ENCODE measurements at places on chromosomes 1 and 21. TPM values are rescaled to one million over a fixed set of nuclear protein-coding genes. Genes with fewer than 3 reads are reported as not detected.

The PLPP3 gene
- 31.3 TPM for polyA plus RNA-seq

GRCh38 chr1:12075195-12076114 is 12.4 kb downstream of the TNFRSF8 start:
- no peak for DNase-seq
- no peak overlapping the region for H3K4me3 ChIP-seq
- H3K4me1 ChIP-seq: peaks cover 2% of the 10 kb centered on the region
- no peaks in the 10 kb centered on the region for H3K27me3 ChIP-seq

- no peak overlapping the region for H3K27ac ChIP-seq
- H3K36me3 ChIP-seq: no peaks in the 10 kb centered on the region
- DNase-seq: peak; percentile 63
- peaks cover 3% of the 10 kb centered on the region for H3K4me1 ChIP-seq
- H3K27me3 ChIP-seq: no peaks in the 10 kb centered on the region
These were observed 56.8 kb upstream of the PRDX6 start for GRCh38 chr1:173420330-173420806.

- DNase-seq: no peak
- no peak overlapping the region for H3K27ac ChIP-seq
- no peaks in the 10 kb centered on the region for H3K36me3 ChIP-seq
- no peak overlapping the region for H3K4me3 ChIP-seq
- H3K27me3 ChIP-seq: no peaks in the 10 kb centered on the region
These were observed 387.2 kb downstream of the NCAM2 start for GRCh38 chr21:21385404-21385803.

The TFF2 gene
- polyA plus RNA-seq: 0.41 TPM

- peaks cover 13% of the 10 kb centered on the region for H3K27me3 ChIP-seq
- peaks cover 3% of the 10 kb centered on the region for H3K36me3 ChIP-seq
- no peak overlapping the region for H3K27ac ChIP-seq
- H3K4me1 ChIP-seq: no peaks in the 10 kb centered on the region
- no peak overlapping the region for H3K4me3 ChIP-seq
These were observed 8.6 kb downstream of the KCNC4 start for GRCh38 chr1:110218739-110219138.

DNA sequence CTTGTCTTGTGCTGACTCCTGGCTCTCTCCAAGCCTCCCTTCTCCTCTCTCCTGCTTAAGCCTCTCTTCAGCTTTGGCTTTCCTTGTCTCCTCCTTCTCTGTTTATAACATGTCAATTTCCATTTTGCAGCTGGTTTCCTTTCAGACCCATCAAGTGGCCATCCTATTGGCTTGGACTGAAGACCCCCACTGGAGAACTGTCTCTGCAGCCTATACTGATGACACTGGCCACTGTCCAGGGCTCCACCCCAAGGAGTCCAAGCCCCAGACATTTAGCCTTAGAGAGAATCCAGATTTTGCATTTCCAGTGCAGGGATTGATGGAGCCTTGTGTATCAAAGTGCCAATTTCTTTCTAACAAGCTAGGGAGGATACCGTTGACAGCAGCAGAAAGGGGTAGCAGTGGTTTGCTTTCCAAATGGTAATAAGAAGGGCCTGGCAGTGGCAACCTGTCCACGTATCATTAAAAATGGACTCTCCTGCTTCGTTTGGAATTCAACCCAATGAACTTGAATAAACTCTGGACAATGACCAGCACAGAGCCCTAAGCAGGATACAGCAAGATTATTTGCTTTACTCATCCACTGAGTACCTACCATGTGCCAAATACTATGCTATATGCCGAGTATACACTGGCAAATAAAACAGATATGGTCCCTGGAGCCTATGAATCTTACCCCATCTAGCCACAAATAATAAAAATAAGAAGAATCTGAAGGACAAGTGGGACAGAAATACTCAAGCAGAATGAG is 6.5 kb downstream of the OVAAL start:
- H3K36me3 ChIP-seq: no peaks in the 10 kb centered on the region
- no peak for DNase-seq
- no peaks in the 10 kb centered on the region for H3K27me3 ChIP-seq
- no peak overlapping the region for H3K4me3 ChIP-seq
- H3K4me1 ChIP-seq: no peaks in the 10 kb centered on the region
- no peak overlapping the region for H3K27ac ChIP-seq

DNA sequence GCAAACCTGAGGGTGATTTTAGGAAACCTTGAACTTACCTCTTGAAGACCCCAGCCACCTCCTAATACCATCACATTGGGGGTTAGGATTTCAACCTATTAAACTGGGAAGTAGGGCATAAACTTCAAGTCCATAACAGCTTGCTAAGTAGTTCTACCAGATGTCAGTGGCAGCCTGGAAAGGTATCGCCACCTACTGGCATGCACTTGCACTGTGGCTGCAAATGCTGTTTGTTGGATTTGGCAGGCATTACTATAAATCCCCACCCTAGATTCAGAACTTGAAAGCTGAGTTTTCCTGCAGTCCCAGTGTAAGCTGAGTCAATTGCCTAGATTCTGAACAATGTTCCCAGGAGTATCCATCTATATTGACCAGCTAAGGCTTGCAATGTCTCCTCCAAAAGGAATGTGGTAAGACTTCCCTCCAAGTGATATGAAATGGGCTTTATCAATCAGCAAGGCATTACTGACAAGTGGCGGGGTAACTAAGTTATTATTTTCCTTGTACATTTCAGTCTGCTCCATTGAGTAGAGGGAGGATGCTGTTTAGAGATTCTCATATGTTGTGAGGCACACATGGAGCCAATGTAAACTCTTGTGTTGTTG is 474.5 kb downstream of the PTPRC start:
- no peak overlapping the region for H3K27ac ChIP-seq
- H3K27me3 ChIP-seq: no peaks in the 10 kb centered on the region
- H3K4me3 ChIP-seq: no peak overlapping the region
- H3K4me1 ChIP-seq: no peaks in the 10 kb centered on the region
- DNase-seq: peak; percentile 58

DNA sequence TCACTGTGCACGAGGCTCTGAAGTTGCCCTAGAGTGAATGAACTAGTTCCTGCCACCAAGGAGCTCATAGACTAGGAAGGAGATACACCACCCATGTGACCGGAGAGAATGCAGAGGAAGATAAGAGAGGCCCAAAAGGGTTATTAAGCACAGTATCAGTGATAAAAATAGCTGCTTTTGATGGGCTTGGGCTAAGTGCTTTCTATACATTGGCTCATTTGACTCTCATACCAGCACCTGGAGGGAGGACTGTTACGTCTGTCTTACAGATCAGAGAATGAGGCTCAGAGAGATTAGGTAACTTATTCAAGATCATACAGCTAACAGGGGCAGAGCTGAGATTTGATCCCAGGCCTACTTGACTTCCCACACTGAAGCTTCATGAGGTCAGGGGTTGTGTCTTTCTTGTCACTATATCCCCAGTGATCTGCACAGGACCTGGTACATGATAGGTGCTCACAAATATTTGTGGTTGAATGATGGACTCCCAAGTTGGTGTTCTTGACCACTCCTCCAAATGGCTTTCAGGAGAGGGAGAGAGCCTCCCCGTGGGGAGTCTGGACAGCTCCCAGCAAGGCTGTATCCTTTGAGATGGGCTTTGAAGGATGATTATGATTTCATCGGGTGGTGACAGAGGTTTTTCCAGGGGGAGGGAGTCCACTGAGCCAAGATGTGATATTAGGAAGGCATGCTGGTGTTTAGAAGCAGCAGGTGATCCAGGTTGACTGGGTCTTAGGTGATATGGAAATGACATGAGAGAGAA is 14.4 kb downstream of the PPFIA4 start:
- no peak overlapping the region for H3K4me3 ChIP-seq
- no peak for DNase-seq
- no peaks in the 10 kb centered on the region for H3K27me3 ChIP-seq
- peaks cover 4% of the 10 kb centered on the region for H3K4me1 ChIP-seq
- no peaks in the 10 kb centered on the region for H3K36me3 ChIP-seq
- no peak overlapping the region for H3K27ac ChIP-seq

DNA sequence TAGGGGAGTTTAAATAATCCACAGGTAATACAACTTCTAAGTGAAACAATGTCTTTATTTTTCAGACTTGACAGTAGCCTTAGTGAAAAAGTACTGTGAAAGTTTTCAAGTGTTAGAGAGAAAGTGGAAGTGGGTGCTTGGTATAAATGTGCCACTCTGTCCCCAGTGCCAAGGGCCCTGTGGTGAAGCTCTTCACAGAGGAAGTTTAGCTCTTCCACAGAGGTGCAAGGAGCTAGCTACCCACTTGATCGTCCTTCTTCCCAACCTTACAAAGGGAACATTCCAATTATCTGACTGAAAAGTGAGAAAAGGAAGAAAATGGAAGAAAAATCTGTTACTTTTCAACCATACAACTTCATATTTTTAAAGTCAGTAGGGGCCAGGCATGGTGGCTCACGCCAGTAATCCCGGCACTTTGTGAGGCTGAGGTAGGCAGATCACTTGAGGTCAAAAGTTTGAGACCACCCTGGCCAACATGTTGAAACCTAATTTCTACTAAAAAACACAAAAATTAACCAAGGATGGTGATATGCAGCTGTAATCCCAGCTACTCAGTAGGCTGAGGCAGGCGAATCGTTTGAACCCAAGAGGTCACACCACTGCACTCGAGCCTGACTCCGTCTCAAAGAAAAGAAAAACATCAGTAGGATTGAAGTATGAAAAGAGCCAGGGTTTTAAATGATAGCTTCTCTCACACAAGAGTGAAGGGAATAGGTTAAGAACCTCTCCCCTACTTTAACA is 41.0 kb upstream of the PTPRC start:
- peak overlapping the region; percentile 79 for H3K27ac ChIP-seq
- peaks cover 6% of the 10 kb centered on the region for H3K4me1 ChIP-seq
- H3K36me3 ChIP-seq: no peaks in the 10 kb centered on the region
- H3K27me3 ChIP-seq: no peaks in the 10 kb centered on the region

DNA sequence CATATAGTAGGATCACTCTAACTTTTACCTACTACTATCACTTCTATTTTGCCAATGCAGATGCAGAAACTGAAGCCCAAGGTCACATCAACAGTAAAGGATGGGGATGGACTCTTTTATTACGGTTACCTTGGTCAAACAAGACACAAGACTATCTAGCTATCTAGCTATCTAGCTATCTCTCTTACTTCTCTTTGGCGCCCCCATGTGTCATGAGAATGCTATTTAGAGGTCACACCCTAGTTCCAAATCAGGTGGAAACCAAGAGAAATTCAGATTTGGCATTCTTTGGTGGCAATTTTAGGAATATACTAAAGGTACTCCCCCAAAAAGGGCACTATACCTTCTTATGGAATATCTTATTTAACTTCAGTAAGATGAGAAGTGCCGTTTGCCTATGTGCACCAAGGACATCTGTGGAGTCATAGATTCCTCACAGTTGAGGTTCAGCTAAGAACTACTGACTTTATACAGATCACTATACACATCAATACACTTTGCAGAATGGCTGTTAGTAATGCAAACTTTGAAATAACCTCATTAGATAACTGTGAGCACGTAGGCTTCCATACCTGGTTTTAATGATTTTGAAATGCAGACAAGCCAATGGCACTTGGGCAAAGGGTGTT is 6.7 kb downstream of the ZNF648 start:
- H3K27me3 ChIP-seq: peaks cover 35% of the 10 kb centered on the region
- H3K4me1 ChIP-seq: no peaks in the 10 kb centered on the region
- DNase-seq: no peak

GRCh38 chr1:18893120-18893519 is 9.2 kb downstream of the ALDH4A1 start:
- no peak for DNase-seq
- peaks cover 3% of the 10 kb centered on the region for H3K36me3 ChIP-seq
- H3K27me3 ChIP-seq: no peaks in the 10 kb centered on the region
- no peak overlapping the region for H3K4me3 ChIP-seq
- no peaks in the 10 kb centered on the region for H3K4me1 ChIP-seq

GRCh38 chr1:93111561-93111960 is 32.5 kb downstream of the MTF2 start:
- H3K36me3 ChIP-seq: peaks cover 60% of the 10 kb centered on the region
- no peak overlapping the region for H3K27ac ChIP-seq
- no peaks in the 10 kb centered on the region for H3K27me3 ChIP-seq
- H3K4me3 ChIP-seq: no peak overlapping the region

DNA sequence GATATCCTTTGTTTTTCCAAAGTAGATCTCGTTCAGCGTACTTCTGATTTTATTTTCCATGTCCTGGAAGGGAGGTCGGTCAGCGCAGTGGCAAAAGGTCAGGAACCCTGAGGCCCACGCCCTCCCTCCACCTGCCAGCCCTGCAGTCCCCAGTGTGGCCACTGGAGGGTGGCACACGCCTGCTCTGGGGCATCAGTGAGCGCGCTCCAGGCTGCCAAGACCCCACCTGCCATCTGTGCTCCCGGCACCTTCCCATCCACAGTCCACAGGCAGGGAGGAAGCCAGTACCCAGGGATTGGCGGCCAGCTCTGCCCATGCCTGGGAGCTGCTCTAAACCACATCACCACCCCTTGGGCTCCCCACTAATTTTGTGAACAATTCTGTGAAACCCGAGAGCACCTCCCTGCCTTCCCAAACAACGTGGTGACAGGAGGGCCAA is 32.3 kb downstream of the SLC66A1 start:
- H3K36me3 ChIP-seq: peaks cover 53% of the 10 kb centered on the region
- H3K4me3 ChIP-seq: no peak overlapping the region
- H3K4me1 ChIP-seq: no peaks in the 10 kb centered on the region
- H3K27me3 ChIP-seq: no peaks in the 10 kb centered on the region

GRCh38 chr1:184740344-184740743 is 14.3 kb downstream of the EDEM3 start:
- peaks cover 9% of the 10 kb centered on the region for H3K36me3 ChIP-seq
- no peaks in the 10 kb centered on the region for H3K27me3 ChIP-seq
- H3K4me1 ChIP-seq: peaks cover 2% of the 10 kb centered on the region
- no peak overlapping the region for H3K4me3 ChIP-seq
- no peak overlapping the region for H3K27ac ChIP-seq

DNA sequence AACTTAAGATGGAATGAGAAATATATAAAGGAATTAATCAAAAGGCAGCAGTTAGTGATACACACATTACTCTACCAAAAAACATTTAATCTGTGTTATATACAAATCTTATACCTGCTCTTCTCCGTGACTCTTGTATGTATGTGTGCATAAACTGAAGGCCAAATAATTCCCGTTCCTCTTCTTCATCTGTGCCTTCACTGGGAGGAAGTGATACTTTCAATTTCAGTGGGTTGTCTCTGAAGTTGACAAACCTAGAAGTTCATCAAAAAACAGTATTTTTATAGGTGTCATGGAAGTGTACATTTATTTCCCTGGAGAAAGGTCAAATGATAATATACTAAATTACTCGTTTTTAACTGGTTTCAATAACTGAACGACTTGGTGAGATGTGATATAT is 19.3 kb downstream of the TRMT13 start:
- H3K27me3 ChIP-seq: no peaks in the 10 kb centered on the region
- no peak overlapping the region for H3K27ac ChIP-seq
- H3K36me3 ChIP-seq: peaks cover 8% of the 10 kb centered on the region
- no peak for DNase-seq
